Vagina (tissue), 2 donors: ENCODE measurements at places on chromosomes 13 and 19.

DNA sequence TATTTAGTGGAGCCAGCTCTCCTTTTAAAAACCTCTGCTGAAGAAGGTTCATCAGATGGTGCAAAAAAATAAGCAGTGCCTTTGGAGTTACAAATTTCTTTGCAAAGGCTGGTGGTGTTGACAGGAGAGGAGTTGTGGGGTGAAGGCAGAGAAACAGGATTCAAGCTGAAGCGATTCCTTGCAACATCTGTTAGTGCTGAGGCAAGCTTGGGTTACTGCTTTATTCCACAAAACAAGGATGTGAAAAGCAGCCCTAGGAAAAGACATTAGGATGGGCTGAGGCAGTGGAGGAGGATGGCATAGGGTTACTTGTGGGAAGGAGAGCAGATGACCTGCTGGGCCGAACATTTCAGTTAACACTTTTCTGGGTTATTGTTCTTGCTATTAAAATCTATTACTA lies 390.7 kb downstream of the DLEU7 start:
- DNase-seq = no peak

DNA sequence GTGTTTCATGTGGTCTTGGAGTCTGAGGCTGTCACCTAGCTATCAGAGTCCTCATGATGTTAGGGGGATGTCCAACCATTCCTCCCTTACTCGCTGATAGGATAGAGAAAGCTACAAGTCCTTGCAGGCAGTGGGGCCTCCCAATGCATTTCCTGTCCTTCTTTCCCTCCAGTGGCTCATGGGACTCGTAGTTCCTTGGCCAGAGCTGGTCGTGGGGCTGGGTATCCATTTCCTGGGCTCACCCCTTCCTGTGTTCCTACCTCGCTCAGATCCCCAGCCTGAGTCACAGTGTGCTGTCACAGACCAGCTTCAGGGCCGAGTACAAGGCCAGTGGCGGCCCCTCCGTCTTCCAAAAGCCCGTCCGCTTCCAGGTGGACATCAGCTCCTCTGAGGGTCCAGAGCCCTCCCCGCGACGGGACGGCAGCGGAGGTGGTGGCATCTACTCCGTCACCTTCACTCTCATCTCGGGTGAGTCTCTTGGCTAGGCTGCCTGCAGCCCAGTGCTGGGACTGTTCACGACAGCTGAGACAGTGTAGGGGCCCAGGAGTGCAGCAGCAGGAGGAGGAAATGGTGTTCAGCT lies 19.1 kb downstream of the TMEM150B start:
- DNase-seq = no peak

DNA sequence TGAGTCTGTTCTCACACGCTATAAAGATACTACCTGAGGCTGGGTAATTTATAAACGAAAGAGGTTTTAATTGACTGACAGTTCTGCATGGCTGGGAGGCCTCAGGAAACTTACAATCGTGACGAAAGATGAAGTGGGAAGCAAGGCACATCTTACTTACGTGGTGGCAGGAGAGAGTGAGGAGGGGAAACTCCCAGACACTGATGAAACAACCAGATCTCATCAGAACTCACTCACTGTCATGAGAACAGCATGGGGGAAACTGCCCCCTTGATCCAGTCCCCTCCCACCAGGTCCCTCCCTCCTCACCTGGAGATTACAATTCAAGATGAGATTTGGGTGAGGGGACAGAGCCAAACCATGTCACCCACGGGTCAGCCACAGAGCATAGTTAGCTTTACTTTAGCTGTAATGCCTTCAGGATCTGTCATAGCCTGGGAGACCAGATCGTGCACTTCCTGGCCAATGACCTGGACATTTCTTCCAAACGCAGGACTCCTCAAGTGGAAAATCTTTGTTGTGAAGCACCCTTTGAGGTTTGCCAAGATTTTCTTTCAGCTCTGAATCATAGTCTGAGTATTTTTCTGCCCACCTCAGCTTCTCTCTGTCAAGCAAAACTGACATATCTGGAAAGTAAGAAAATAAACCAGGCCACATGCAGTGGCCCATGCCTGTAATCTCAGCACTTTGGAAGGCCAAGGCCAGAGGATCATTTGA lies 25.2 kb upstream of the HIF3A start:
- DNase-seq = no peak

GRCh38 chr13:22789027-22789593 lies 391.7 kb upstream of the SGCG start:
- DNase-seq = no peak

DNA sequence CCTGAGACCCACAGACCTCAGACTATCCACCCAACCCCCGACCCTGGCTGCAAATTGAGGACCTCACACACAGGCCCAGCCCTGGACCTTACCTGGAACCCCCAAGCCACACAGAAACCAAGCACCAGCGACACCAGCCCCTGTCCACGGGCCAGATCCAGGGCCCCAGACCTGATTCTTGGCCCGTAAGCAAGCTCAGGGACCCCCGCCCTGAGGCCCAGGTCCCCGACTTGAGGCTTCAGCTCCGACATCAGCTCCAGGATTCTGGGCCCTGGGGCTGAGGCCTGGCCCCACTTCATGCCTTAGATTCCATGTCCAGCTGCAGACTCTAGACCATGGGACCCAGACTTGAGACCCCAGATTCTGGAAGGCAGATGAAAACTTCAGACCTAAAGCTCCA lies 6.3 kb downstream of the TTYH1 start:
- DNase-seq = no peak

- no peak for DNase-seq
Observed at GRCh38 chr19:1672769-1673644, 20.6 kb upstream of the TCF3 start.

- DNase-seq = peak; percentile 54
Observed at GRCh38 chr13:110965038-110965754, 50.3 kb upstream of the ANKRD10 start.

DNA sequence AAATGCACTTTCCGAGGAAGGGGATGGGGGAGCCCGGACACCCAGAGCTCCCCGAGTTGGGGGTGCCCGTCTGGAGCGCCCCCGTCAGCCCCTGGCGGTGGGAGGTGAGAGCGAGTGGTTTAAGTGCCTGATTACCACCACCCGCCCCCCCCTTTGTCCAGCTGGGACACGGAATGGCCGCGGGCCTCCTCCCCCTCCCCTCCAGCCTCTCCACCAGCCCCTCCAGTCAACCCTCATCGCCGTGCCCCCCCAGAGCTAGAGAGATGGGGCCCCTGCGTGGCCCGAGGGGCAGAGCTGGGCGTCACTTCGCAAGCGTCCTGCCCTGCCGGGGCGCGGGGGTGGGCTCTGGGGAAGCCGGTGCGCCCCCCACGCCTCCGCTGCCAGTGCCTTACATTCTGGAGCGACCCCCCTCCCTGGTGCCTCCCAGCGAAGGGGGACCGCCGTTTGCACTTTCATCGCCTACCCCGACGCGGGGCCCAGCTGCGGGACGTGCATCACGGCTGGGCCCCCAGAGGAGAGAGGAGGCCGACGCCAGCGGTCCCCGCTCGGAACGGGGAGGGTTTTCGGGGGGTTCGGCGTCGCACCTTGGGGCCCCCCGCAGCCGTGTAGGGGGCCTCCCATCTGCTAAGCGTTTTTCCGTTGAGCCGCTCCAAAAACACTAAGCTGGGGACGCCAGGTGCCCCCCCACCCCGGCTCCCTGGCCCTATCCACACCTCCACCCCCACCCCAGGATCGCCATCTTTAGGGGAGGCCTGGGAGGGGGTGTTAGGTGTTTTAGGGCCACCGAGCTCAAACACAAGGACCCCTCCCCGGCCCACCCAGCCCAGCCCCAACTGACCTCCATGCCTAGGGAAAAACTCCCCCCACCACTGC lies 16.4 kb downstream of the SMIM24 start:
- DNase-seq = no peak

- no peak for DNase-seq
Observed at GRCh38 chr19:49667473-49667872, 1.7 kb downstream of the BCL2L12 start.

DNA sequence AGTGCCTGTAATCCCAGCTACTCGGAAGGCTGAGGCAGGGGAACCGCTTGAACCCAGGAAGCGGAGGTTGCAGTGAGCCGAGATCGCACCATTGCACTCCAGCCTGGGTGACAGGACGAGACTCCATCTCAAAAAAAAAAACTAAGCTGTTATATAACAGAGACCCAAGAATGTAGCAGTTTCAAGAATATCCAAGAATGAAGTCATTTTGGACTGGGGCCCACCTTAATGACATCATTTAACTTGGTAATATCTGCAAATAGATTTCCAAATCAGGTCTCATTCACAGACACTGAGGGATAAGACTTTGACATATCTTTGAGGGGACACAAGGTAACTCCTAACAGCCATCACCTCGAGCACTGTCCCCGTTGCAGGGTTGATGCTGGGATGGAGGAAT lies 36.5 kb upstream of the MRI1 start:
- no peak for DNase-seq

- no peak for DNase-seq
Observed at GRCh38 chr13:44652962-44653660, 77.0 kb upstream of the TSC22D1 start.

- DNase-seq = no peak
Observed at GRCh38 chr19:19050731-19051130, 13.1 kb upstream of the SLC25A42 start.

DNA sequence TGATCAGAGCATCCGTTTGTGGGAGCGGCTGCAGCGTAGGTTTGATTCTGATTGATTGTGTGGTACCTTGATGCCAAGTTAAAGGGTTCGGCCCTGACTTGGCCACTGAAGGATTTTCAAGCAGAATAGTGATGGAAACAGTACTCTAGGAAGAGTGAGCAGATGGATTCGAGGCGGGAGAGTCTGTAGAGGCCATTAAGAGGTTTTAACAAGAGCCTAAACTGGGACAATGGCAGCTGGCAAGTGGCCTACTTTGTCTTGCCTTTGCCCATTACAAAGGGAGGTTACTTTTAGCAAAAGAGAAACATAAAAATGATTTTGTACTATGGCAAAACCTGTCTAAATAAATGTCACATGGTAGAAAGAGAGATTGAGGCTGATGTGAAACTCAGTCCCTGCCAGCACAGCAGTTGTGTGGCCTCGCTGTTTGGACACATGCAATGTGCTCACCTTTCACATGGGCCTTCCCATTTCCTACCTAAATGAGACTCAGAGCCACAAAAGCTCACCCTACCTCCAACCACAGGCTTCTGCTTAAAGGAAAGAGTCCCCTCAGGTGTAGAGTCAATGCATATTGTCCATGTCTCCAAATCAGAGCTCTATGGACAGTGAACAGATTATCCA lies 62.4 kb upstream of the RAP2A start:
- DNase-seq = no peak

DNA sequence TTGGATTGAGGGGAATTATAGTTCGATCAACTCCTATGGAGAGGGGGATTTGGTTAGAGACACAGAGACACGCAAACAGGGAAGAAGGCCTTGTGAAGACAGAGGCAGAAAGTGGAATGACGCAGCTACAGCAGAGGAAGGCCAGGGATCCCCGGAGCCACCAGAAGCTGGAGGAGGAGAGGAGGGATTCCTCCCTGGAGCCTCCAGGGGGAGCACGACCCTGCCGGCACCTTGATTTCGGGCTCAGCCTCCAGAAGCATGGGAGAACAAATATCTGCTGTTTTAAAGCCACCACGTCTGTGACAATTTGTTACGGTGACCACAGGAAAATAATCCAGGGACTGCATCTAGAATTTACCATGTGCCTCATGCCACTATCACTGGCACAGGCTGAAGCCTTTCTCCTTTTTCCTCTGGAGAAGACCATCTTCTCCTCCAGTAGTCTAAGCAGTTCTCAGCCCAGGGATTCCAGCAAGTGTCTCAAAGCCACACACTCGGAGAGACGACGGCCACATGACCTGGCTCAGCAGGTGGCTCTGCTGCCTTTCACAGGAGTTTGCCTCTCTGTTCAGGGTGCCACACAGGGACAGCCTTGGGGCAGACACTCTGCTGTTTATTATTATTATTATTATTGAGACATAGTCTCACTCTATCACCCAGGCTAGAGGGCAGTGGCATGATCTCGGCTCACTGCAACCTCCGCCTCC lies 39.9 kb upstream of the CCNE1 start:
- DNase-seq = no peak

DNA sequence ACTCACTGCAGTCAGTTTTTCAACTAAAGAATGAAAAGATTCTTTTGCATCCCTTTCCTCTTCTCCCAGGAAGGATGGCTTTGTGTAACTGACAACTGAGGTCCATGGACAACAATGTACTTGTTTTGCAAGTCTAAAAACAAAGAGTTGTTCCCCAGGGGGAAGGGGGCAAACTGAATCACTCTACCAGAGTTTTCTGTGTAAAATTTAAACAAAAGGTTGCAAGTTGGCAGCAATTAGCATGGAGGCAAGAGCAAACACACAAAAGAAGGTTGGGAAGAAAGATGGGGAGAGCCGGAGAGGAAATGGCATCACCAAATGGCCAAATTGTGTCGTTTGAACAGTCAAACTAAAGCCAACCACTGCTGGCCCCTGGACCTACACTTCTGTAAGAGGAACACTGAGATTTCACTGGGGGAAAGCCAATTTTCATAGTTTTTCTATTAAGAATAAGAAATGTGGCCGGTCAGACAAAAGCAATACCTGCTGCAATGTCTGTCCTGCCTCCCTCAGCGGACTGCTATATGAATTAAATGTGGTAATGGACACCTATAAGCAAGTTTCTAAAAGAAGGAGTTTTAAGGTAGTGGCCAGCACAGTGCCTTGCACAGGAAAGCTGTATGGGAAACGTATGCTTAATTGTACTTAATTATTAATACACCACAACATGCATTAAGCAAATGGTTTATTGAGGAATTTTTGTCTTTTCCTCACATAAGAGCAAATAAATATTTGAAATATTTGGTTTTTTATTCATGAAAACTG lies 16.1 kb upstream of the SACS start:
- no peak for DNase-seq

- DNase-seq = no peak
Observed at GRCh38 chr13:50126993-50127725, 111.9 kb downstream of the KCNRG start.

- DNase-seq = no peak
Observed at GRCh38 chr19:50695251-50696093, 24.1 kb downstream of the SHANK1 start.

- DNase-seq = no peak
Observed at GRCh38 chr19:29294343-29294811, 81.4 kb upstream of the UQCRFS1 start.

DNA sequence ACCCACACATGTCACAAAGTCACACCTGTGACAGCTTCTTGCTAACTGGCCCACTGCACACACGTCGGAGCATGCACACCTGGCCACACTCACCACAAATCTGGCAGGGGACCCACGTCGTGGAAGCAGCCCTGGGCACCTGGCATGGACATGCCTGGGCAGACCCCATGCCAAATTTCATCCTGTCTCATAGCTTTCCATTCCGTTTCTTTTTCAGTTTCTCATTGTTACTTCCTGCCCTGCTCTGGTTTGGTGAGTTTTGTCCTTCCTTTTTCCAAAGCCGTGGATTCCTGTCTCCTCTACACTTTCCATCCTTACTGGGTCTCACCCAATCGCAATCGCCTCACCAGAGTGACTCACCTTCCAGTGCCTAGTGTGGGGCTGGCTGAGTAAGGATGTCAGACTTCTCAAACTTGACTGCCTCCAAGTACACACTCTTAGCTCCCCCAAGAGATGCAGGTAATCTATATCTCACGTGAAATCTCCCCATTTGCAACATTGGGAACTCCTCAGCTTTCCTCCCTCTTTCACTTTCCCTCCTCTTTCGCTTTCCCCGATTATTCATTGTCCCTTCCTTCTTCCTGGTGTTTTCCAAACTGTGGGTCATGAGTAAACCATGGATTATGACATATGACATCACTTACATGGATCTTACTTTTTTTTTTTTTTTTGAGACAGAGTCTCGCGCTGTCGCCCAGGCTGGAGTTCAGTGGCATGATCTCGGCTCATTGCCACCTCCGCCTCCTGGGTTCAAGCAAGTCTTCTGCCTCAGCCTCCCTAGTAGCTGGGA lies 1.6 kb upstream of the BBC3 start:
- DNase-seq = no peak

- no peak for DNase-seq
Observed at GRCh38 chr19:30070968-30071632, 129.1 kb downstream of the URI1 start.
